ENCODE measurements at places on chromosomes 13 and 19.

- peak; percentile 81 for ATAC-seq
These were observed 26.3 kb downstream of the TSSK6 start for GRCh38 chr19:19488875-19489690.

DNA sequence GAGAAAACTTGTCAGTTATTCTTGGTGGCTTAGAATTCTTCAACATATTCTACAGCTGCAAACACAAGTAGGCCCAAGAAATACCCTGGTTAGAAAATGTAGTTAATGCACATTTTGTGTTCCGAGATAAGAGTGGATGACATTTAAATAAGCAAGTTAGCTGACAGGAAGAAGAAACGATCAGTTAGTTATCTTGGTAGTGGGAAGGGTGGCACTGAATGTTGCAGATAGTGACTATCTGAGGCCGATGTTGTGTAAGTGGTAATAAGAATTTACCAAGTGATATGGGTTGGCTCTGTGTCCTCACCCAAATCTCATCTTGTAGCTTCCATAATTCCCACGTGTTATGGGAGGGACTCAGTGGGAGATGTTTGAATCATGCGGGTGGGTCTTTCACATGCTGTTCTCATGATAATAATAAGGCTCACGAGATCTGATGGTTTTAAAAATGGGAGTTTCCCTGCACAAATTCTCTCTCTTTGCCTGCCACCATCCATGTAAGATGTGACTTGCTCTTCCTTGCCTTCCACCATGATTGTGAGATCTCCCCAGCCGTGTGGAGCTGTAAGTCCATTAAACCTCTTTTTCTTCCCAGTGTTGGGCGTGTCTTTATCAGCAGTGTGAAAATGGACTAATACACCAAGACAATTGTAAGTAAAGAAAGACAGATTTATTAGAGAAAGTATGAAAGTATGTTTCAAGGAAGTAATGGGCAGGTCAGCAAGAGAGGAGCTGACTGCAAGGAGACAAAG, 10.9 kb upstream of the AKAP11 start:
- no peak for ATAC-seq

DNA sequence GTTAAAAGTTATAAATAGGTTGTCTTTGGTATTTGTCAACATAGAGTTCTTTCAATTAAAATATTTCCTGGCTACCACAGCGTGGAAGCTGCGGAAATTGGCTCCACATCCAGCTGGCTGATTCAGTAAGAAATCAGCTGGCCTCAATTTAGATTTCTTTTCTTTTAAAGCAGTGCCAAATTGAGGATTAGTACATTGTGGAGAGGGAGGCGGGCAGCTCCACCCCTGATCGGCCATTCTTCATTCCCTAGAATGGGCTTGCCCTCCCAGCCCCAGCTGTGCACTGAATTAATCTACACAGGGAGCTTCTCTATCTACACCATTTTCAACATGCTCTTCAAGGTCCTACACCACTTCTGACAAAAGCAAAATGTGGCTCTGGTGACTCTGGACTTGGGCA, 624.8 kb downstream of the DACH1 start:
- no peak for ATAC-seq

DNA sequence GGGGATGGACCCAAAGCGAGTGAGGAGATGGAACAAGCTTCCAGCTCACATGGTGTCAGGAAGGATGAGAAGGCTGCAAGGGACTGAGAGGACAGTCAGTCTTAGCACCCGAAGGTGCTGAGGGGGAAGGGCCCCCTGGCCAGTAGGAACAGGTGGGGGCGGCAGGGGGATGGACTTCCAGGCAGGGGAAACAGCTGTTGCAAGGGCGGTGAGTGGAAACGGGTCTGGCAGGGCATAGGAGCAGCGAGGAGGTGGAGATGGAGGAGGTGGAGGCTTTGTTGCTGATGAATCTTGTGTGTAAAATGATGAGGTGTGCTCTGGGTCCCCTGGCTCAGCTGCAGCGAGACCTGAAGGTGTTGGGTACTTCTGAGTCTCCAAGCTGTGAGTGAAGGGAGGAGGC, 1.2 kb downstream of the MAP1S start:
- no peak for ATAC-seq

- no peak for ATAC-seq
These were observed 51.7 kb upstream of the RFXAP start for GRCh38 chr13:36767276-36767675.

DNA sequence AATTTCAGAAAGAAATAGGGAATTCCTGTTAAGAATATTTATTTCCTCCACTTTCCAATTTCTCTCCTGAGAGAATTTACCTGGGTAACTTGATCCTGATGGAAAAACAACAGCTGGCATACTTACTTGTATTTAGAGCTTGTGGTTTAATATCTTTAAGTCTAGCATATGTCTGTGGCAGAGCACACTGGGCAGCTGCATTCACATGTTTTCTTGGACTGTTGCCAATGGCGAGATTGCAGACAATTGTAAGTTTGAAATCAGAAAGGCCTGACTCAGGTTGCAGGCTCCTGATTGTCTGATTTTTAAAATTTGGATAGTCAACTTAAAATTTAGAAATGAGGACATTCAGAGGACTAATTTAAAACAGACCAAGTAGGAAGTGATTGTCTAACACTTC, 66.9 kb downstream of the NHLRC3 start:
- ATAC-seq, result no peak

GRCh38 chr13:71632206-71632605, 234.8 kb downstream of the DACH1 start:
- ATAC-seq, result no peak

DNA sequence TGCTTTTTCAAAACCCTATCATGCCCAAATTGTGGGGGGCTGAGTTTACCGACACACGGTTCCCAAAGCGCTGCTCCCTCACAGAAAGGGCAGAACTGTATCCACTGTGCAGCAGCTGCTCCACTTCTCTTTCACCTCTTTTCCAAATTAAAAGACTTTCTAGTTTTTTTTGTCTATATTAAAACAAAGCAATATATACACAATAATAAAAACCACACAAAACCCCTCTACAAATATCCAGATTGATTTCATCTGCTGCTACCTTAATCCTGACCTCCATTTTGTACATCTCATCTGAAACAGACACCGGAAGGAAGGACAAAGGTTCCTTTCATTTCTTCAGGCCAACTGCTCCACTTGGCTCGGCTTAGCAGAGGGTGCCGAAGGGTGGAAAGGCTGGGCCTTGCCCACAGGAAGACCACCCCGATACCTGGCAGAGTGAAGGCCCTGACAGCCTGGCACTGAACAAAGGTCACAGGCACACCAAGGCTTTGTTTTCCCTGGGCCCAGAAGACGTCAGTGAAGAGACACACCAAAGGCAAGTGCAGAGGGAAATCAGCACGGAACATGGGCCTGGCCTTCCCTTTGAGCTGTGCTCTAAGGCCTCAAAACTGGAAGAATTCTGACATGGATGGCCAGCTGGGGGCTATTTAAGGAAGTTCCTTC, 71.6 kb downstream of the LATS2 start:
- no peak for ATAC-seq

GRCh38 chr19:40035996-40036395, 20.0 kb downstream of the ZNF780B start:
- no peak for ATAC-seq

- ATAC-seq, result no peak
These were observed 21.5 kb downstream of the CYP4F22 start for GRCh38 chr19:15529774-15530372.

- ATAC-seq, result no peak
These were observed 13.2 kb downstream of the SLC46A3 start for GRCh38 chr13:28705461-28706083.

DNA sequence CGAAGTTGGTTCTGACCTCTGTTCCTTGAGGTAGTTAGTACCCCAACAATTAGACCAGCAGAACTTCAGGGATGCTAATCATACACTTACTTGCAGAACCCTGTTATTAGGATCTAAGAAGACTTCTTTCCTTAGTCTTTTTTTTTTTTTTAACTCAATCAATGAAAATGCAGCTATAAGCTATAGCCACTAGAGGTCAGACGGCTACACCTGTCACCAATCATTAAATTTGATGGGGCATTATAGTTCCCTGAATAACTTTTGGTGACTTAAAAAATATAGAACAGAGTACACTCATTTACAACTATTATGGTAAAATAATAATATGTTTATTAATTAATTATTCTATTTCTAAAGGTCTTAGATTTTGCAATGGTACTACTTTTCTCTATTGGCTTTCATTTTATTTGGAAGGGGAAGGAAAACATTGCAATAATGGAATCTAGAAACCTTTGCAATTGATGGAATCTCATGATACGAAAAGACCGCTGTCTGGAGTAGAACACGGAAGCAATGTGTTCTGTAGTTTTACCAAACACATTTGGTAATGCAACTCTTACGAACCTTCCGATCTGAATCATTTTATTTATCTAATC, 483.2 kb downstream of the DIAPH3 start:
- no peak for ATAC-seq

GRCh38 chr13:58630794-58631193, 999.2 kb downstream of the PCDH17 start:
- no peak for ATAC-seq

- no peak for ATAC-seq
These were observed 108.5 kb downstream of the STK24 start for GRCh38 chr13:98468361-98468760.

- ATAC-seq, result no peak
These were observed 61.9 kb downstream of the DOCK9 start for GRCh38 chr13:98915981-98916380.

- ATAC-seq, result no peak
These were observed 2.6 kb downstream of the ZSCAN4 start for GRCh38 chr19:57671124-57671895.

GRCh38 chr13:29125191-29125933, 305.2 kb downstream of the MTUS2 start:
- ATAC-seq, result peak; percentile 80

DNA sequence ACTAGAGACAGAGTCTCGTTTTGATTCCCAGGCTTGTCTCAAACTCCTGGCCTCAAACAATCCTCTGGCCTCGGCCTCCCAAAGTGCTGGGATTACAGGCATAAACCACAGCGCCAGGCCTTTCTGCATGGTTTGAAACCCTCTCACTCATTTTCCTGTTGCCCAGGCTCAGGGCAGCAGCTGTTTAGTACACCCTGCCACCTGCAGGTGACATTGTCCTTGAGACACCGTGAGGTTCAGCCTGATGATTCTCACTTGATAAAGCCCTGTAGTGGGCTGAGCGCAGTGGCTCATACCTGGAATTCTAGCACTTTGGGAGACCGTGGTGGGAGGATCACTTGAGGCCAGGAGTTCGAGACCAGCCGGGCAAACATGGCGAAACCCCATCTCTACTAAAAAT, 12.5 kb downstream of the IL12RB1 start:
- no peak for ATAC-seq

DNA sequence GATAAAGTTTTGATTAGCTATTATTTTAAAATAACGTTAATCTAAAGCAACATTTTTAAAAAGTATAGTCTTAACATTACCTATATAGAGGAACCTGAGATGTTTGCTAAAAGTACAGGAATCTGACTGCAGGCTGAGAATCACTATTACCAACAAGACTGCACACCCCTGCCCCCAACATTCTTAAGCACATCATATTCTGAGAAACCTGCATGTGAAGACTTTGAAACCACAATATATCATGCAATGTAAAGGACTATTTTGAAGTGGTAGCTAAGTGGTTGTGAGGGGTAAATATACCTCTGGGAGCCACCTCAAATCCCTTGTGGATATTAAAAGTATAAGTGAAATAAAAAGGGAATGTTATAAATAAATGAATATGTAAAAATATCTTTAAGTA, 119.0 kb upstream of the KLF12 start:
- no peak for ATAC-seq

- ATAC-seq, result no peak
These were observed 117.7 kb downstream of the COL4A2 start for GRCh38 chr13:110424569-110425443.

DNA sequence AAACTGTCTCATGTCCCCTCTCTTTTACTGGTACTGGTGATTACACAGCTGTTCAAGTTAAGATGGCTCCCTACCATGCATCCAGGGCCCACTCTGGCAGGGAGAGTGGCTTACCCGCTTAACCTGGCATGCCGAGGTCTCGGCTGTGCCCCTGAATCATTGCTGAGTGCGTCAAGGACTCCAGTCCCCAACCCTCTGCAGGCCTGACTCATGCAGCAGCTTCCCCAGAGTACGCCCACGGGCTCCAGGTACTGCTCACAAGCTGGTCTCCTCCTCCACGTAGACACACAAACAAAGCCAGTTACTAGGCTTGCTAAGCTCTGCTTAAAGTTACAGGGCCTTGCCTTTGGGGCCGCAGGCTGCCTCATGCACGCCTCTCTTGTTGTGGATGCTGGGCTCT, 447.4 kb downstream of the COG6 start:
- peak; percentile 83 for ATAC-seq

- ATAC-seq, result no peak
These were observed 300.7 kb downstream of the KLF12 start for GRCh38 chr13:73833325-73834070.

DNA sequence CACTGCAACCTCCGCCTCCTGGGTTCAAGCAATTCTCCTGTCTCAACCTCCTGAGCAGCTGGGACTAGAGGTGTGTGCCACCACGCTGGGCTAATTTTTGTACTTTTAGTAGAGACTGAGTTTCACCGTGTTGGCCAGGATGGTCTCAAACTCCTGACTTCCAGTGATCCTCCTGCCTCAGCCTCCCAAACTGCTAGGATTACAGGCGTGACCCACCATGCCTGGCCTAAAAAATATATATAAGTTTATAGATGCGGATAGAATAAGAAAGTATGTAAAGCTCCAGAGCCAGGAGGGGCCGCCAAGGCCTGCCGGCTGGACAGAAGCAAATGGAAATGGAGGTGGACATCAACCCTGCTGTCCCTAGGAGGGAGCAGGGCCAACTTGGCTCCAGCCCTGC, 66.0 kb downstream of the COL4A1 start:
- no peak for ATAC-seq

GRCh38 chr13:41970022-41970421, 9.1 kb upstream of the VWA8 start:
- no peak for ATAC-seq

DNA sequence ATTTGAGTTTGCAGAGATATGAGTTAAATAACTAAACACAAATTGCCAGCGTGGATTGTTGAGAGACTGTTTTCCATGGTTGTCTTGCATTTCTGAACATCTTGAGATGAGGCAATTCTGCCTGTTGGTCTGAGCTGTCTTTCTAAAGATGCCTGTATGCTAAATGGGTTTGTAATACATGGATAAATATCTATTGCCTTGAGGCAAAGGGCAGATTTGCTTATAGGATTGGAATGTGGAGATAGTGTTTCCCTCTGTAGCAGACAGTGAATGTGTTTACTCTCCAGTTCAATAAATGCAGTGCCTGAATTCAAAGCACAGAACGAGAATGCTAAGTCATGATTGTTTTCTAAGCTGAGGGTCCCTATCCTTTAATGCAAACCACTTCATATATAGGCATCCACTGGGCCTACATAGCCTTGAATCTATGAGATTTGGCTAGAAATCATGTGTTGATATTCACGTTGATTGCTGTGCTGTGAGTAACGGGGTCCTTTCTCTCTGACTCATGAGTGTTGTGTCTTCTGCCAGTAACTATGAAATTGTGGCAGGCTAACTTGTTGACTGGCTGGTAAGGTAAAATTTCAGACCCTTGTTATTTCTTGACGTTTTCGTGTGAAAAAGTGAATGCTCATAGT, 2554.8 kb downstream of the PCDH9 start:
- no peak for ATAC-seq

- no peak for ATAC-seq
These were observed 2.1 kb upstream of the TNFSF11 start for GRCh38 chr13:42571895-42572294.

GRCh38 chr19:21138130-21138529, 3.7 kb upstream of the ZNF431 start:
- no peak for ATAC-seq

- ATAC-seq, result peak; percentile 43
These were observed 17.7 kb downstream of the TMEM161A start for GRCh38 chr19:19120308-19121231.

Measured in stimulated activated memory B cell treated with anti-CD40 and anti-IgM and Interleukin-4, amounts not matched to agents 10 μg/mL and 1 μg/mL and 100 μg/mL, for 72 hours (primary cell).